ENCODE measurements at places on chromosomes 12 and 14.

DNA sequence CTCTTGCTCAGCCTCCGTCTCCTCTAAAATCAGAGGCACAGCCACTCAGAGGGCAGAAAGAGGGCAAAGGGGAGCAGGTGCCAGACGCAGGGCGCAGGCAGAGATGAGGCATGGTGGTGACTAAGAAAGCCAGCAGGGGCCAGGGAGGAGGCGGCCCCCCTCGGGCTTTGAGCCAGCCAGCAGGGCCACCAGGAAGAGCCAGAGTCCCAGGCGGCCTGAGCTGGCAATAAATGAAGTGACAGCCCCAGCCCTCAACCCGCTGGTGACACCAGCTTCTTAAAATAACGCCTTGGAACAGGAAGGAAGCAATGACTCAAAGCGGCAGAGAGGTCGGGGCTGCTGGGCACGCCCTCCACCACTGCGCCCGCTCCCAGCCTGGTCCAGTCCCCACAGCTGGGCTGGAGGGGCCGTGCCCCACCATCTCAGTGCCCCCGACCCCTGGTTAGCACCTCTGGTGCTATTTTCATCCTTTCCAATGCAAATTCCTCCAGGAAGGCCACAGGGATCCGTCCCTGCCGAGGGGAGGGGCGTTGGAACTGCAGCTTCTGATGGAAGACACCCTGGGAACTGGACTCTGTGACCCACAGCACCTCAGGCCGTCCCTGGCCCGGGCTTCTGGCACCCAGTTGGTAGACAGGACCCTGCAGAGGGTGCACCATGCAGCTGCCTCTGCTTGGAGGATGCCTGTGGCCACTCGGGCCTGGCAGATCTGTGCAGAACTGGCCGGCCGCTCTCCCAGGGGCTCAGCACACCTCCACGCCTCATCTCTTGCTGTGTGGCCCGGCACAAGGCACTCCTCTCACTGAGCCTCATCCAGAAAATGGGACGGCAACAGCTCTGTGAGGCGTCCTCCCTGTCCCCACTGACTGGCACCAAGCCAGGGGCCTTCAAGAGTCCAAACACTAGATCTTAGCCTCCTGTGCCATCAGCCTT is 113.7 kb downstream of the NCOR2 start:
- DNase-seq, result peak; percentile 96

GRCh38 chr14:59208224-59208814 is 19.9 kb downstream of the DAAM1 start:
- no peak for DNase-seq

- DNase-seq, result no peak
These were observed 22.7 kb downstream of the CLEC14A start for GRCh38 chr14:38233218-38233617.

GRCh38 chr14:24157331-24157730 is 3.7 kb upstream of the IRF9 start:
- DNase-seq, result no peak

- no peak for DNase-seq
These were observed 74.4 kb downstream of the PRIMA1 start for GRCh38 chr14:93713726-93714405.

DNA sequence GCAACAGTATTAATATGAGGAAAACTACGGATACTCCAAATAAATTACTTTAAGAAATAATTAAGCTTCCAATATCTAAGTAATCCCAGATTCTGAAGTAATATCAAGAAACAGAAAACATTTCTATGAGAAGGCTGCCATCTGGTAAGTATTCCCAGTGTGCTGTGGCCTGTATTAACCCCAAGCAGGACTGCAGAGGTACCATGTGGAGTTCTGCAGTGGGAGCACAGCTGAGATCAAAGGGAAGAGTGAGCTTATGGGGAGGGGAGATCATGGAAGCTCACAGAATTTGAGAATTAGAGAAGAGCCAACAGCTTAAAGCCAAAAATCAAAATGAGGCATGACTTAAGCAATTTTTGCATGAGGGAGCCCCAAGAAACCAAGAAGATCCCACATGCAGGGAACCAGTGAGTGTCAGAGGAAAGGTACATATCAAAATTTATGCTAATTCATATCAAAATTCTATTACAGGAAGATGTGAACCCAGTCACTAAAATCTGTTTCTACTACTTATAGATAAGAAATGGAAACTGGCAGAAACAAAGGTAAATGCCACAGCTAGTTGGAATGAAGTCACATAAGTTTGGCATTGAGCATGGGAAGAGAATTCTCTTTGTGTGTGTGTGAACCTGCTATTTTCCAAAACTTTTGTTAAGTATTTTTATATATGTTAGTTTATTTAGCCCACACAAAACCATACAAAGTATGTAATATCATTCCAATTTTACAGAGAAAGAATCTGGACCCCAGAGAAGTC is 62.6 kb upstream of the KITLG start:
- no peak for DNase-seq

DNA sequence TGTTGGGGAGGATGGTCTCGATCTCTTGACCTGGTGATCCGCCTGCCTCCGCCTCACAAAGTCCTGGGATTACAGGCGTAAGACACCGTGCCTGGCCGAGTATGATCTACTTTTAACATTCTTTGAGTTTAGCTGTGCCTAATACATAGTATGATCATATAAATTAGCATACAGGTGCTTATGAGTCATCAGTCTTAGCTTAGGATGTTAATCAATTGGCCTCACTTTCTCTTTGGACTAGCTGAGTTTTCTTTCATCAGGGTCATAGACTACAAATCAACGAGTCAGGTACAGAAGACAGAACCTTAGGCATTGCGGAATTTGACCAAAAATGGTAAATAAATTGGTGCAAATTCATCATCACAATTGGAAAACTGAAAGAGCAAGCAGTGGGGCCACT is 2.2 kb downstream of the SLC25A21 start:
- no peak for DNase-seq

DNA sequence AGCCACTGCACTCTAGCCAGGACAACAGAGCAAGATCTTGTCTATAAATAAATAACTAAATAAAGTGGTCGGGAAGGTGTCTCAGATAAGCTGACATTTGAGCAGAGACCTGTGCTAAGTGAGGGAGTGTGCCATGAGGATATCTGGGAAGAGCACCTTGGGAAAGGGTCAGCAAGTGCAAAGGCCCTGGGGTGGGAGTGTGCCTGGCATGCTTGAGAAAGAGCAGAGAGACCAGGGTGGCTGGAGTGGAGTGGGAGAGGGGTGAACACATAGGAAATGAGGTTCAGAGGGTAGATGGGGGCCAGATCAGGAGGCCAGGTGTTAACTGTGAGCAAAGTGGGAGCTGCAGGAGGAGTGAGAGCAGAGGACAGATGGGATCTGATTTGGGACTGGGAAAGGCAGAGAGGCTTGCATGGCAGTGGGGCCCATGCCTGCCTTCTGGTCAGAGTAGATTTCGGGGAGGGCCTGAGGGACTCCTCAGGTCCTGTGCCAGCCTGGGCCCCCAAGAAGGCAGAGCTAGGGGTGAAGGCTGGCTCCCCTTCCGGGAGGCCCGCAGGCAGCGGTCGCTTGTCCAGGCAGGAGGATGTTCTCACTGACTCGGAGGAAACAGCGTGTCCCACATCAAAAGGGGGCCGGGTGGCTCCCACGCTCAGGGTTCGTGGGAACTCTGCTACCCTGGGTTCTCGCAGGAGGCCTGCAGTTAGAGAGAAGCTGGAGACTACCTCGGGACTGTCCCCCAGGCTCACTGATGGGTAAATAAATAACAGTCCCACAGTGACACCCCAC is 32.6 kb downstream of the DTX1 start:
- DNase-seq, result no peak

- no peak for DNase-seq
These were observed 27.2 kb upstream of the RESF1 start for GRCh38 chr12:31931796-31932715.

DNA sequence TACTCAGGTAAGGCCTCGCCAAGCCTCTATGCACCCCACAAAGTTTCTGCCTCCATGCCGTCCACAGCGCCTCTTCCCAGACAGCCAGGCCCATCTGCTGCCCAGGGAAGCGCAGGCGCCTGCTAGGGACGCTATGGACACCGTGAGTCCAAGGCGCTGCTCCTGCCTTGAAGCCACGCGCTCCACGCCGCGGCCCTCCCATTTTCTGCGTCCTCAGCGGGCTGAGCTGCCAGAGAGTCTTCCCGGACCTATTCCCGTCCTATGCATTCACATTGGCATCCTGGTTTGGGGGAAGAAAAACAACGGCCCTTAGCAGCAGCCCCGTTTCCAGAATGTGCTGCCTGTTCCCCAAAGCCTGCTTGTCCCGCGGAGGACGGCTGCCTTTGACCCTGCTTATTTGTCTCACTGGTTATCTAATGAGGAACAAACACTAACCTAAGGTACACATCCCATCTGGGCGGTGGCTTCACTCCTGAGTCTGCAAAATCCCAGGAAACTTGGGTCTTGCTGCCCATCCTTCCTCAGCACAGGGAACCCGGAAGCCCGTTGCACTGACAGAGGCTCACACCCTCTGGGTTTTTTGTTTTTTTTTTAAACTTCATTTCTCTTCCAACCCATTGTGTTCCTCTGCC is 38.0 kb downstream of the MMAB start:
- no peak for DNase-seq

DNA sequence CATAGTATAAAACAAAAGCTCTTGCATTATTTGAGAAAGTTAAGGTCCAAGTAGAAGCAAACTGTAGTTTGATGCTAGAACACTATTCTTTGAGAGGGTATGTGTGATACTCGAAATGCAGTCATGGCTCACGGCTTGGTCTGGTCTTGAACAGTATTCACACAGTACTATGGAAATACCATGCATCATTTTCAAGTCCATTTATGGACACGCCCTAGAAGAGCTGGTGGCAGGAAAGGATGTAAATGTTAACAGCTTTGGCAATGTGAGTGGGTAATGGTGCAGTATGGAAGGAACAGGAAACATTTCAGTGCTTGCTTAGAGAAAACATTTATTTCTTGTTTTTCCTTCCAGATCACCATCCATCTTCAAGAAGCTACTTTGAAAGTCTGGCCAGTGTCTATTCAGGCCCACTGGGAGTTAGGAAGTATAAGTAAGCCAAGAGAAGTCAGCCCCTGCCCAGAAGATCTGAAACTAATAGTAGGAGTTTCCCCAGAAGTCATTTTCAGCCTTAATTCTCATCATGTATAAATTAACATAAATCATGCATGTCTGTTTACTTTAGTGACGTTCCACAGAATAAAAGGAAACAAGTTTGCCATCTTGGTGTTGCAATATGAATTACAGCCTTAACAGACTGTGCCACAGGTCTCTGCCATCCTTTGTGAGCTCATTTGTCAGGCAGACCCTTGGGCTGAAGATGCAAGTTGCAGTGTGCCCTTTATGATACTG is 5.7 kb upstream of the AKAP5 start:
- no peak for DNase-seq

DNA sequence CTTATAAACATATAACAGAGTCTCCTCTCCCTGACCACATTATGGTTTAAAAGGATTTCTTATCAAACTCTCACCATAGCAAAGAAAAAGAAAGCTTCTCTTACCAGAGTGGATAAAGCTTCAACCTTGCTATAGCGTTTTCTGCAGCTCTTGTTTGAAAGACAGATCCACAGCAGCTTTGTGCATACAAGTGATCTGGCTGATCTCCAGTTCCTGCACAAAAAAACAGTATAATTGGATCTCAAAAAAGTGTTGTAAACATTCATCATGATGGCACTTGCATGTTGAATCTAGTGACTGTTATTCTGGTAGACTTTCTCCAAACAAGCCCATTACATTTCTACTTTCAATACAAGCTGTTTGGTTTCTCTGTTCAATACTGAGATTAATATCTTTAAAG is 178.9 kb upstream of the MGAT4C start:
- DNase-seq, result no peak

- no peak for DNase-seq
These were observed 17.1 kb downstream of the CCDC85C start for GRCh38 chr14:99586761-99587459.

DNA sequence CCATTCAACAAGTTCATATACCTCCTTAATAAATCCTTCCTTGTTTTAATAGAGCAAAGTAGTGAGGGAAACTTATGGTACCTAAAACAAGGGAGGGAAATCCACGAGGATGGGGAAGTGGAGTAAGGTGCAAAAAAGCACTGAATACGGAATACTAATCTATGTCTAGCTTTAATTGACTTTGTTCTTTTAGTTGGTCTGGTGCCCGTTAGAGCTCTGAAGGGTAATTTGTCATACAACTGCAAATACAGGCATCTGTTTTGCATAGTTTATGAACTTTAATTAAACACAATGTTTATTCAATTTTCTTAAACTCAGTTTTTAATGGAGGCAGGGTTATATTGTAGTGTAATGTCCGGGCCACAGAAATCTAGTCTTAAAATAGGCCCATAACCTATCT is 67.0 kb downstream of the E2F7 start:
- DNase-seq, result no peak

- no peak for DNase-seq
These were observed 4.7 kb downstream of the RPS29 start for GRCh38 chr14:49581209-49582112.

DNA sequence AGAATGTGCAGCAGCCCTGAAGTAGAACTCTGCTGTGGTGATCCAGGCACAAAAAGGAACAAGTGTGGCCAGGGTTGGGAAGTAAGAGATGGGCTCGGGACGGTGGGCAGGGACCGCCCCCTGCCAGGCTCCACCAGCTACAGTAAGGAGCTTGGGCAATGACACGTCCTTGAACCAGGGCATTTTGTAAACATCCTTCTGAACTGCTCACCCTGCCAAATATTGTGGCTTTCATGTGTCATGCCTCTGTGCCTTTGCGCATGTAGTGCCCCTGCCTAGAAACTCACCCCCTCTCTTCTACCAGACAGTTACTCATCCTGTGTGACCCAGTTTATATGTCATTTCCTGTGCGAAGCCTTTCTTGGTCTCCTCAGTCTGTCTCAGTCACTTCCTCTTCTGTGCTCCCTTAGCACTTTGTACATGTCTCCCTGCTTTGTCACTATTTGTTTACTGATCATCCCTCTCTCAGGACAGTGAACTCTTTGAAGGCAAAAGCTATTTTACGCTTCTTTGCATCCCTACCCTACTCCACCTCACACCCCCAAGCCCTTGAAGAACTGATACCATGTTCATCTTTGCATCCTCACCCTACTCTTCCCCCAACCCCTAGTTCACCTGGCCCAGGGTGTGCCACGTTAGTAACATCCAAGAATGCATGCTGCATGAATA is 108.9 kb upstream of the PLEKHG7 start:
- DNase-seq, result peak; percentile 97

DNA sequence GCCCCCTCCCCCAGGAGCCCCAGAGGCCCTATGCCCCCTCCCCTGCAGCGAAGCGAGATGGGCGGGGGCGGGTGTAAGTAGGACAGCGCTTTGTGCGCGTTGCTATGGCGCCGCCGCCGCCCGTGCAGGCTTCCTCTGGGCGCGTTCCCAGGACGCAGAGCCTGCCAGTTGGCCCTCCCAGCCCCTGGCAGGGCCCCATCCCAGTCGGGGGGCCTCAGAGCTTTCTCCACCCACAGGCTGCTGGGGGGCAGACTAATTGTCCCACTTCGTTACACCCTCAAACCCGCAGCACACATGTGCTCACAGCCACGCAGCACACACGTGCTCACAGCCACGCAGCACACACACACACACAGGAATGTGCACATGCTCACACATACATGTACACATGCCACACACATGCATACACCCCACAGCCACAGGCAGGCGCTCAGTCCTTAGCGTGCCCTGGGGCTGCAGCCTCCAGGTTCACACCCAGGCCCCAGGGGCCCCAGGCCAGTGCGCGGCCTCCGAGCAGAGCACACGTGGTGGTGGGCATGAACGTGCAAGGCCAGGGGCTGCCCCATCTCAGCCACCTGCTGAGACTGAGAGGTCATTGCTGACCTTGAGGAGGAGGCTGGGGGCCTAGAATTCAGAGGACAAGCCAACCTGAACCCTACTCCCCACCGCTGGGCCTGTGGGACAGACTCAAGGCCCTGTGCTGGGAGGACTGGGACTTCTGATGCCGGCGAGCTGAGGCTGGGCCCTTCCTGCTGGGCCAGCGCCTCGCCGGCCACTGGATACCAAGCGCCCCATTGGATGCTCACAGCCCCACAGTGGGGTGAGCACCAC is 15.6 kb downstream of the TRMT61A start:
- no peak for DNase-seq

All from suppressor macrophage treated with lipopolysaccharide for 4 hours (primary cell).